Non-pigmented ciliary epithelial cell (primary cell): ENCODE measurements at places on chromosomes 12 and 14.

DNA sequence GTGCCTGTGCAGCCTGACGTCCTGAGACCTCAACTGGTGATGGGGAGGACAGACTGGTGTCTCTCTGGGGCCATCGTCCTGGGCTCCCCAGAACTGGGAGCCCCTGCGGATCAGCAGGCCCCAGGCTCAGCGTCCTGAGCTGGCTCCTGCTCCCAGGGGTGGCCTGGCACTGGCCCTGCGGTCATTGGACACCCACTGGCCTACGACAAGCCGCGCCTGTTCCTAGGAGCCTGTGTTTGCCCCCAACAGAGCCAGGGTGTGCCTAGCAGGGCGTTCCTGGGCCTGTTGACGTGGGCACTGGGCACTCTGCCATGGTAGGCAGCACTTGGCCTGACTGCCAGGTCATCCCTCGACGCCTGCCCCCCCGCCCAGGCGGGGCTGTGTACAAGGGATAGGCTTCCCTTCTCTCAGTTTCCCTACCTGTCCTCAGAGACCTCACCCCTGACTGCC lies 8.4 kb downstream of the ADSS1 start:
- DNase-seq = no peak

- peak; percentile 67 for DNase-seq
These were observed 3.9 kb downstream of the SAMD4A start for GRCh38 chr14:54570631-54571415.

GRCh38 chr12:97456571-97457188 lies 5.9 kb upstream of the RMST start:
- DNase-seq = no peak

DNA sequence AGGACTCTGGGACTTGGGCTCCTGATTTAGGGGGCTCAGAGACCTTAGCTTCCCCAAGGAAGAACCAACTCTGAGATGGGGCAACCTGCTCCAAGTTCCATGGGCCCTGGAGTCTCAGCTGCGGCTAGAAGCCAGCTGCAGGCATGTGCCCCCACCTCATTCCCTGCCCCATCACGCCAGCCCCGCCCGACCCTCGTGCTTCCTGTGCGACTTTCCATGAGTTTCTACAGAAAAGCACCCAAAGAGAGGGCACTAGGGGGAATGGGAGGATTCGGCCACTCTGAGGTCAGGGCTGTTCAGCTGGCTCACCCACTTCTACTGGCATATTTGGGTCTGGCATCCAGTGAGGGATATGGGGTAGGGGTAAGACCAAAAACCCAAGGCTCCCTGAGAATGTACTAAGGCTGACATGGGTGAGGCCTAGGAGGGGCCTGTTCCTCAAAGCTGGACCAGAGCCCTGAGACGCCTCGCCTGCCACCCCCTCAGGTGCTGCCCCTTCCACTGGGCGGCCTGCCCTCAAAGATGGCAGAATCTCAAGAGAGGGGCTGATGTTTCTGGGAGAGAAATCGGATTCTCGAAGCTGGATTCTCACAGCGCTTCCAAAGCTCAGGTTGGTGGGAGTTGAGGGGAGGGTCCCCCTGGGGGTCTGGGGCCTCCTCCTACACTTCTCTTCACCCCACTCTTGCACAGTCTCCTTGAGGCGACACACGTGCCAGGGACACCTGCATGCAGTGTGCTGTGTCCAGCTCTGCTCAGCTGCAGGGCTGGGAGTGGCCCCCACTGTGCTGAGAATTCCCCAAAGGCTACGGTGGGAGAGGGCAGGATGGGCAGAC lies 22.1 kb downstream of the FAIM2 start:
- no peak for DNase-seq

DNA sequence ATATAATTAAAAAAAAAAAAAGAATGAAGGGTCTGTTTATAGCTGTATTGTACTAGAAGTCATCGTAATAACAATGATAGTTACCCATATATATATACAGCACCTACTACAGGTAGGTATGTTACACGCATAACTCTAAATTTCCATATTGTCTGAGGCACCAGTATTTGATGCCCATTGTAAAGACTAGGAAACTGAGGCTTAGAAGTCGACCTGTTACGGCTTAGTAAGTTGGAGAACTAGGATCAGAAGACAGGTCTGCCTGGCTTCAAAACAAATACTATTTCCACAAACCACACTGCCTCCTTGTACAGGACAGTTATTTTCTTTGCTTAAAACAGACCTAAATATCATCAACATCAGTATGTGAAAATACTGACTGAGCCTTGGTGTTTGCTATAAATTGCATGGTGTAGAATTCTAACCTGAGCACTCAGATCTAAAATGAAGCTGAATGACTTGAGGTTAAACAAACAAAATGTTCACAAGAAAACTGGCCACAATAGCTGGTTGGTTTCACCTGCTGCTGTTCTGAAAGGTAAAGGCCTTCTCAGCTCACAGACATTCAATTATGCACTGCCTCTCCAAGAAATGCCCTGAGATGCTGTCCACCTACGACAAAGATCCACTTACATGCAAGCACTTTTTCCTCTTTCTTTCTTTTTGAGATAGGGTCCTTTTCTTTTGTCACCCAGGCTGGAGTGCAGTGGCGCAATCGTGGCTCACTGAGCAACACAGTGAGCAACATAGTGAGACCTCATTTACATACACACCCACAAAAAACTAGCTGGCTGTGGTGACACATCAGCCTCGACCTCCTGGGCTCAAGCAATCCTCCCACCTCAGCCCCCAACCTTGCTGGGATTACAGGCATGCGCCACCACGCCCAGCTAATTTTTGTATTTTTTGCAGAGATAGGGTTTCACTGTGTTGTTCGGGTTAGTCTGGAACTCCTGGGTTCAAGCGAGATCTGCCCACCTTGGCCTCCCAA lies 35.7 kb downstream of the SSH1 start:
- DNase-seq = no peak

DNA sequence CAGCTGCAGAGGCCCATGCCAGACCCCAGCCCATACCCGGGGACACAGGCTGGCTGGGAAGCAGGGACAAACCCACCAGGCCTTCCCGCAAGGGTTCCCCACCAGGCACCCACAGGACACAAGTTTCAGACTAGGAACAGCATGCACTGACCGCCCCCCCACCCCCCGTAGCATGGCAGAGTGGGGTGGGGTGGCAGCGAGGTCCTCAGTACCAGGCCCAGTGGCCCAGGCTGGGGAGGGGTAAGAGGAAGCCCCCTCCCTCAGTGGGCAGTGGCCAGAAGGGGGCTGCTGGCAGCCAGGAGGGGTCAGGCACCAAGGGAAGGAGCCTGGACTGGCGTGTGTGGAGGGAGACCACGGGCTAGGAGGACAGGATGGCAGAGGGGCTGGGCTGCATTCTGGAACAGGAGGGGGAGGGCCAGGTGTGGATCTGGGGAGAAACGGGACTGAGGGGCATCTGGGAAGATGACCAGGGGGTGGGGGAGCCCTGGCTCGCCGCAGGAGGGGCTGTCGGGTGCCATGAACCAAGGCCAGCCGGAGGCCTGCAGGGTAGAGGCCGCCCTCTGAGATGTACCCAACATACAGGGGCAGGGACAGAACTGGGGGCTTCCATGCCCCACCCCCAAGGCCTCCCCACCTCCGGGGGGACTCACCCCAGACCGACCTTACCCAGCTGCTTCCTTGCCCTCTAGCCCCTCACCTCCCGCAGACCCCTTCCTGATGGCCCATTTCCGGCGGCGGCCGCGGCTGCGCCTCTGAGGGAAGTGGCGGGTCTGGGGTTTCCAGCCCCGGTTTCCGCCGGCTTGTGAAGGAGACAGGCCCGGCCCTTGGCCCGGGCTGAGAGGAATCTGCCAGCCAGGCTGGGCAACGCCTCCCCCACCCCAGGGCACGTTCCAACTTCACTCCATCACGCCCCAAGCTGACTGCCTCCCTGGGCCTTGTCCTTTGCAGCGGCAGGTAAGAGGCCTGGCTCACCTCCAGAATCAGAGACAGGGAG lies 5.6 kb upstream of the JAG2 start:
- no peak for DNase-seq

- no peak for DNase-seq
These were observed 74.6 kb downstream of the STXBP6 start for GRCh38 chr14:24975393-24975792.

DNA sequence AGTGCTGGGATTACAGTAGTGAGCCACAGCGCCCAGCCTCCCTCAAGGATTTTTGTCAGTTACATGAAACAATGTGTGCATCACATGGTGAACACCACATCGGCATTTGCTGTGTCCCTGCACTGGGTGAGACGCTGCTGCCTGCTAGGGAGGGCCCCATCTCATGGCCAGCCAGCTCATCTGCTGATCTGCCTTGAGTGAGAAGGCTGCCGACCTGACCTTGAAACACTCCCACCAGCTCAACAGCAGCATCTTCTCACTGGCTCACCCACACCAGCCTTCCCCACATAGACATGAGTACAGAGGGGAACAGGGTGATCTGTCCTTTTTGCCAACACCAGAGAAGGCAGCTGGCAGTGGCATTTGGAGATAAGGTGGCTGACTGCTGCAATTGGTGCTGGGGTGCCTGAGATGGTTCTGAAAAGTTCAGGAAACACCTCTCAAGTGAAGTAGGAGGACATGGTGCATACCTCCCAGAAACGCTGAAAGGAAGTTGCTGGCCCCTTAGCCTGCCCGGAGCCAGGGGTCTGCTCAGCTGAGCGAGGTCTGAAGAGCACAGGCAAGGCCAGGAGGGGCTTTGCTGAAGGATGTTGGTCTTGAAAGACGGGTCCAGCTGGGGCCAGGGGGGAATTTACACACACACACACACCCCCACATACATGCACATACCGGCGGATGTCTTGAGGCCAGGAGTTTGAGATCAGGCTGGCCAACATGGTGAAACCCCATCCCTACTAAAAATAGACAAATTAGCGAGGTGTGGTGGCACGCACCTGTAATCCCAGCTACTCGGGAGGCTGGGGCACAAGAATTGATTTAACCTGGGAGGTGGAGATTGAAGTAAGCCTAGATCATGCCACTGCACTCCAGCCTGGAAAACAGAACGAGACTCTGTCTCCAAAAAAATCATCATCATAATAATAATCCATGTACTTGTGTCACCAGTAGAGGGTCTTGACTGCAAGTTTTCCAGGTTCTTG lies 14.3 kb upstream of the PPP1R13B start:
- no peak for DNase-seq

DNA sequence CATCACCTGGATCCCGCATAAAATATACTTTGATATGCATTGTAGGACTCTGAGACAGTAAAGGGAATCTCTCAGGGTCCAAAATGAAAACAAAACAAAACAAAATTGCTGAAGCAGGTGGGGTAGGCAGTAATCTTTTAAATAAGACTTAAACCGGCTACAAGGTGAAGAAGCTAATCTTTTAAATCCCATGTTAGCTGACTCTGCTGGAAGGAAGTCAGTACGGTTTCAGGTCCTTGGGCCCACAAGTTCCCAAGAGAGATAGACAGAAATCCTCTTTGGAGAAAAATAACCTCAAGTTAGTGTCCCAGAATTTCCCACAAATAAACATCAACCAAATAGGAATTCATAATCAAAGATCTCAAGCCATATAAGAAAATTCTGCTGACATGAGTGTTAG lies 5.0 kb upstream of the EPS8 start:
- no peak for DNase-seq

DNA sequence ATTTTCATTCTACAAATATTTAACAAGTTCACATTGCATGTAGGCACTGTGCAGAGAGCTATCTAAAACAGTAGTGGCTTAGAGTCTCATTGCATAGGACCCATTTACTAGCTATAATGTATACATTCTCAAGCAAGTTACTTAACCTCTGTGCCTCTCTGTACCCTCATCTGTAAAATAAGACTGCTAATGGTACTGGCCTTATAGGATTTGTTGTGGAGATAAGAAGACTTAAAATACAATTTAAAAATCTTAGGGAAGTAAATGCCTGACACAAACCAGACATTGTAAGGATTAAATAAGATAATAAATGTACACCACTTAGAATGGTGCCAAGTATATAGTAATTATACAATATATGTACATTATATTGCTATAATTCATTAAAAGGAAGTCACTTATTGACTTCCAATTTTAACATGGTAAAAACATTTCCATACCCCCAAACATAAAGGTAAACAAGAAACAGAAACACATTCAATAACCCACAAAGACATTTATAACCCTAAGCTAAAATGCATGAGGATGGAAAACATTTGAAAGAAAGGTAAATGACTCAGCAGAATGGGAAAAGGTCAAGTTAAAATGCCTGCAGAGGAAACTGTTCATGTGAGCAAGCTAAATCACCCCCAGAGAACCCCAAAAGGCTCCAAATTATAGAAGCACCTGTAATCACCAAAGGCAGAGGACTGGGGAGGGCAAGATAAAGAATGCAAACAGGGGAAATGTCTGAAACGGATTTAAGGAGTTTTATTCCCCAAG lies 30.8 kb downstream of the RPS6KA5 start:
- DNase-seq = no peak

- no peak for DNase-seq
These were observed 146.4 kb upstream of the BTG1 start for GRCh38 chr12:92292016-92292415.

- no peak for DNase-seq
These were observed 14.0 kb downstream of the RNF34 start for GRCh38 chr12:121413917-121414316.

DNA sequence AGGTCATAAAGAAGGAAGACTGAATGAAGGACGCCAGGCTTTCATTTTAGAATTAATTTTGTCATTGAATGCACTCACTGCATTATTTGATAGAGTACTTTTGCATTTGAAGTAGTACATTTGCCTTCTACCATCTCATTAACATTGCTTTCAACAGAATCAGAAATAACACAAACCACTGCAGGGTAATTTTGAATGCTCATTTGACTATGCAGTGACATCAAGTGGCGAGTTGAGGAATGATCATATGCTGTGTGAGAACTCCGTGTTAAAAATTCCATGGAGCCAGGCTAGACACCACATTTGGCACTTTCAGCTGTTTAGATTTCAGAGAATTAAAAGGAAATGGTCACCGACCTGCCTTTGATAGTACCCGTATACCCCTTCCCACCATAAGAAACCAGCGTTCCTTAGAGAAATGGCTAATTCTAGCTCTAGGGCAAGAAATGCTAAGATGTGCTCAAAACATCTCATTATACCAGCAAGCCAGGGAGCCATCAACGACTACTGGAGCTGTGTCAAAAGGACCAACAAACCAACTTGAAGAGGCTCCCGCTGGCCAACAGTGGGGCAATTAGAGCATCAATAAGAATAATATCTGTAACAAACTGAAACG lies 16.5 kb downstream of the HEBP1 start:
- no peak for DNase-seq

DNA sequence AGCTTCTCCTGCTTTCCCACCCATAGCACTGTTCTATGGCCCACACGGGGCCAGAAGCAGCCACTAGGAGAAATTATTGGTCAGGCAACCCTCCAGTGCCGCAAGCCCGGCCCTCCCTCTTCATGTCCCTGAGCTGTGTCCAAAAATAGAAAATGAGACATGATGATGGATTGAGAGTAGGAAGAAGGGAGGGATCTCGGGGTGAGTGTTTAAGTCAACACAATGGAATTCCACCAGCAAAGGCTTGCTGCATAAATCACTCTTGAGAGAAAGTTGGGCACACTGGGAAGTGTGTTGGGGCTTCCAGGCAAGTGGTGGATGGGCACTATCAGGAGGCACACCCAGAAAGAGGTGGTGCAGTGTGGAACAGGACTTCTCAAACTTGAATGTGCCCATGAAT lies 94.2 kb downstream of the LLPH start:
- DNase-seq = peak; percentile 93

DNA sequence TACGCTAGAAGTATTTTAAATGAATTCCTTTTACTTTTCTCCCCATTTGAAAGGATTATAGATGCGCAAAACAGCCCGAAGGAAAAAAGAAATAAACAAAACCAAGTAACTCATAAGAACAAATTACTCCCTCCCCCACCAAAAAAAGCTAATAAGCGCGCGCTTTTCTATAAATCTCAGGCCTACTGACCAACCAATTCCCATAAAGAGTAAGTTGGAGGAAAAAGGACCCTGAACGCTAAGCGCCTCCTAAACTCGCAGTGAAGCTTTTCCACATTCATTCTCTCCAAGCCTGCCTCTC lies 588 bp downstream of the MBIP start:
- no peak for DNase-seq
